CMK (cell line): ENCODE measurements at places on chromosomes 7 and 10.

DNA sequence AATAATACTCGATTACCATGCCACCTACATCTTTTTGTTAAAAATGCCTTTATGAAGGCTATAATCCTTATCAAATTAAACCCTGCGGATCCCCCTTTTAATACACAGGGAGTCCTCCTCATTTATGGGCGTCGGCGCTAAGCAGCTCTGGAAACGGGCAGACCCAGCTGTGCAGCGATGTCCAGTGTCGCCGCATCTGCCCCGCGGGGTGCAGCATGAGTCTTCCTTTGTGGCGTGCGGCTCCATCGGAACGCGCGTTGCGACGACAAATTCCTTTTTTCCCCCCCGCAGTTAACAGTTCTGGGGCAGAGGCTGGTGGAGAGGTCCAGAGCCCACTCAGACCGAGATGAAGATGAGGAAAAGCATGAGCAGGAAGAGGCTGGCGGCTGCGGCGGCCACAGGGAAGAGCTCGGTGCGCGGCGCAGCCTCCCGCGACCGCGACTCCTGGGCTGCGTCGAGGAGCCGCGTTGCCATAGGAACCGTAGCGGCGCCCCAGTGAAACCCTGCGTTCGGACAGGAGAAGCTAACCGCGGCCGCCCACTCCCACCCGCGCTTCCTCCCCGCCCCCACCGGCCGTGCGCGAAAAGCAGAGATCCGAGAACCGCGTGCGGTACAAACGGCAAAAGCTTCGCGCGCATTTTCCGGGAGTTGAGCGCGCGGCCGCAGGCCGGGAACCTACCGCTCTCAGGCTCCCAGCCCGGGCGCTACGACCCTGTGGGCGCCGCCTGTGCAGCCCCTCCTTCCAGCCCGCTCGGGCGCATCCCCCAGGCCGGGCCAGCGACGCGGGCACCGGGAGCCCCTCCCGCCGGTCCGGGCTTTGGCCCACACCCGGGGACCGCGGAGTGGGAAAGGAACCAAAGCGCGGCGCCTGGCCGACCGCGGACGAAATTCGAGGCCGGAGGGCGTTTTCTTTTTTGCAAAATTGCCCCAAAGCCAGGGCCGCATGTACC, 130.6 kb downstream of the SPAG6 start:
- no peak for DNase-seq

GRCh38 chr7:87886875-87887274, 10.6 kb downstream of the DBF4 start:
- no peak for DNase-seq

- DNase-seq: no peak
These were observed 34.5 kb upstream of the BPGM start for GRCh38 chr7:134612197-134612596.

GRCh38 chr10:45000752-45001380, at the start of gene ZNF22:
TSS of gene ZNF22 (plus strand) at chr10:45000923. CDS start at chr10:45003369, 2,446 bp downstream.
- DNase-seq: peak; percentile 42

GRCh38 chr10:116073001-116073400, 200.0 kb downstream of the GFRA1 start:
- no peak for DNase-seq

- no peak for DNase-seq
These were observed 2.4 kb downstream of the FAS start for GRCh38 chr10:88992921-88993524.

- no peak for DNase-seq
These were observed 52.0 kb upstream of the PRSS1 start for GRCh38 chr7:142697270-142697669.

- DNase-seq: no peak
These were observed 39.3 kb downstream of the RAPGEF5 start for GRCh38 chr7:22317632-22318031.

GRCh38 chr10:59870152-59870551, 36.2 kb downstream of the CCDC6 start:
- DNase-seq: no peak

- DNase-seq: no peak
These were observed 413 bp downstream of the BUD31 start for GRCh38 chr7:99409192-99409572.

- no peak for DNase-seq
These were observed 128.4 kb upstream of the NPVF start for GRCh38 chr7:25356534-25357151.

DNA sequence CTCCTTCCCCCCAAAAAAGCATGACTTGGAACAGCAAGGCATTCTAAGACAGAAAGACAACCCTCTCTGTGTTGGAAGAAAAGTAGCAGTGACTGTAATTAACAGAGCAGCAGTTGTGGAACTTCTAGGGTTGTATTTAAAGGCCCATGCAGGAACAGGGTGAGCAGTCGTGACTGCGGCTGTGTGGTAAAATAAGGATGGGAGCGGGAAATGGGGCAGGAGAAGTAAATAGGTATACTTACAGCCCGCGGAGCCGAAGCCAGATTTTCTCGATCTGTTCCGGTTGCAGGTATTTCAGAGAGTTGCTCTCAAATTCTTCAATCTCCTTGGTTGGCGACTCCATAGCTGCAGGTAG, 179 bp downstream of the PDE1C start:
- DNase-seq: no peak

DNA sequence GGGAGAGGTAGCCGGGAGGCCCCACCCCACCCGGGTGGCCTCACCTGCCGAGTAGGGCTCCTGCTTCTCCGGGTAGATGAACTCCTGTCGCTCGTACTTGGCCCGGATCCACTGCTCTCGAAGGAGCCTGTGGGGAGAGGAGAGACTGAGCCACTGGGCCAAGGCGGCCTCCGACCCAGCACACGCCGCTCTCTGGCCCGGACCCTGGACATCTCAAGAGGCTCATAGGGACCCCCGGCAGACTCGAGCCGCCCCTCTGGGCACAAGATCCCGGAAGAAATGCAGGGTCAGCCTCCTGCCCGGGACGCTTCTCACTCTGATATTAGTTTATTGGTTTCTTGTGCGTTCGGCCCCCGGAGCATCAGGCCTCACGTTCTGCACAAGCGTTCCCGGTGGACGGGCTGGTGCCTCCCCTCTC, 34.5 kb downstream of the ADAP1 start:
- DNase-seq: no peak

DNA sequence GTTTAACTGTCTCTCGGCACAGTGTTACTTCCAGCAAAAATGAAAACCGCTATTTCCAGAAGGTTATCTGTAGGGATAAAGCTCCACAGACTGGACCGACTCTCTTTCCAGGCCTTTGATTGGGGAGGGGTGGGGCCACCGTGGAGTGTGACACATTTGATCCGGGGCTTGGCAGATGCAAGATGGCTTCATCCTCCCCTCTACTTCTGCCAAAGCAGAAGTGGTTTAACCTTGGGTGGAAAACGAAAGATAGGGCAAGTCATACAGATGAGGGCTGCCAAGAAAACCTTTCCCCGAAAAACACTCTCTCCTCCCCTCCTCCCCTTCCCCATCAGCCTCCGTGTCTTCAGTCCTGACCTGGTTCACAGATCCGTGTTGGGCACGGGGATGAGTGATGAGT, 139.7 kb upstream of the SH2B2 start:
- DNase-seq: peak; percentile 32

- DNase-seq: no peak
These were observed 73.2 kb upstream of the SHH start for GRCh38 chr7:155885167-155886155.

- no peak for DNase-seq
These were observed 3.0 kb upstream of the TMEM184A start for GRCh38 chr7:1558841-1559625.
